Non-pigmented ciliary epithelial cell (primary cell): ENCODE measurements at places on chromosomes 5 and 9.

- no peak for DNase-seq
Measured at GRCh38 chr5:124721229-124721735, 25.2 kb downstream of the ZNF608 start.

GRCh38 chr5:8461543-8461942 lies 592.6 kb downstream of the MTRR start:
- no peak for DNase-seq

DNA sequence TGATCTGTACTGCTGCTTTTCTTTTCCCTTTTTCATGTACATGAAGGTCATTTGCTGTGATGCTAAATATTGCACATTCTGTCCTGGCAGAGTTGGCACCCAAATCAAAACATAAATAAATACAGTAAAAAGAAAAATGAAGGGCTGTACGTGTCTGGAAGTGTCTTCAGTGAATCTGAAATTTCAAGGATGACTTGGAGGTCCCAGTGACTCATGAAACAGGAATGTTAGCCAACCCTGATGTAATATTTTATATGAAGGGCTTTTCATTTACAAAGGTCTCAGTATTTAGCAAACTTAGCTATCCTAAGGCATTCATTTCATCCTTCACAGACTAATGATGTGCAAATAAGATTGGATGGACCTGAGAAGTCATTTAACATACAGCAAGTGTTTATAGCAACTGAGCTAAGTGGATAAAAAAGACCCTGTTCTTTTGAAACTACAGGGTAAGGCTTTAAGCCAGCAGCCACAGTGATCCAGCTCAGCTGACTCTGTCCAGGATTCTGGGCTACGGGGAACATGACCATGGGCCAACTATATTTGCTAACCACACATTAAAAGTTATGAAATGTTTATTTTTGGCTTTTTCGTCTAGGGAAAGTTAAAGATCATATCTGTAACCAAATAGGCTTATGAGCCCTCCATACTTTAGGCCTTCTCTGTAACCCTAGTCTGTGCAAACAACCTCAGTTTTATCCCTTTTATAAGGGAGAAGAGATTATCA lies 104.0 kb upstream of the DMRTA1 start:
- DNase-seq: no peak

DNA sequence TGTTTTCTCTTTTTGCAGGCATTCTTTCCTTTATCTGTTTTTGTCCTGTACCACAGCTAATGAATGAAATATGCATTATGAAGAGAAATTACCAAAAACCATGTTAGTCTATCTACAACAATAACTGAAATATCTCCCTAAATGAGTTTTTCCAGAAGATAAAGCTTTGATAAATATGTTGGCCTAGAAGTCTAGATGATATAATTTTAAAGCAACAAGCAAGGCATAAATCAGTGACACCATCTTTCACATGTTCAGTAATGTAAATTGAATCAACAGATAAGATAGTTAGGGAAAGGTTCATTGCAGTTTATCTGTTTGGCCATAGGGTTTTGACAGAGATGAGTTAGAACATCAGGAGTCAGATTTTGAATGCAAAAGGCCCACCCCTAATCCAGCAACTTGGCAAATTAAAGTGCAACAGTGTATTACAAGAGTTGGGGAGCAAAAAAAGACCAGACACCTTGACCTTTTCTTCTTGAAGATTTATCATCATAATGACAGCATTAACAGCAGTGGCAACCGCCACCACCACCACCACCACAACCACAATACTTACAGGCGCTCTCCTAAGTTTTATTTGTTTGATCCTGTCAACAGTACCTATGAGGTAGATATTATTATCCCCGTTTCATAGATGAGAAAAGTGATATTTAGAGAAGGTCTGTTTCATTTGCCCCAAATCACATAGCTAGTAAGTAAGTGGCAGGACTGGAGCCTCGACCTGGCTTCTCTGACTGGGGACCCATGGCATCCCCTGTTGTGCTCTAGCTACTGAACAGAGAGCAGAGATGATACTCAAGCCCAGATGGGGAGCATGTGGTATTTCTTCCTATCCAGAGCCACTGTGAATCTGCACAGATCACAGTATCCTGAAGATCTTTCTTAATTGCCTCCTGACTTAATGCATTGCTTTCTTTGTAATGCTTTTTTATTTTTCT lies 122.8 kb upstream of the DHFR start:
- DNase-seq: no peak

DNA sequence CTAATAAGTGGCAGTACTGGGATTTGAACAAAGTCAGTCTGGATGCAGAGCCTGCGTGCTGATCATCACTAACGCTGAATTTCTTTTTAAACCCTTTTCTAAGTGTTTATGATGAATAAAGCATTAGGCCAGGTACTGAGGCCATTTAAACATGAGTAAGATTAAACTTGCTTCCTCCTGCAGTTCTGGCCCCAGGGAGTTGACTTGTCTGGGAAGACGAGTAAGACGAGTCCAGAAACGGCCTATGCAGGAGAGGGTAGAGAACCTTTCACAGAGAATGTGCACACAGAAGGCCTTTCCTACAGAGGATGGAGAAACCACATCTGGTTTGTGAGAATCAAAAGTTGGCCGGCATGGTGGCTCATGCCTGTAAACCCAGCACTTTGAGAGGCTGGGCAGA lies 42.9 kb downstream of the SPRY4 start:
- DNase-seq: no peak
